NCI-H524 treated with DMSO at 0.1 percent for 48 hours (cell line): ENCODE measurements at places on chromosomes 5 and 9.

DNA sequence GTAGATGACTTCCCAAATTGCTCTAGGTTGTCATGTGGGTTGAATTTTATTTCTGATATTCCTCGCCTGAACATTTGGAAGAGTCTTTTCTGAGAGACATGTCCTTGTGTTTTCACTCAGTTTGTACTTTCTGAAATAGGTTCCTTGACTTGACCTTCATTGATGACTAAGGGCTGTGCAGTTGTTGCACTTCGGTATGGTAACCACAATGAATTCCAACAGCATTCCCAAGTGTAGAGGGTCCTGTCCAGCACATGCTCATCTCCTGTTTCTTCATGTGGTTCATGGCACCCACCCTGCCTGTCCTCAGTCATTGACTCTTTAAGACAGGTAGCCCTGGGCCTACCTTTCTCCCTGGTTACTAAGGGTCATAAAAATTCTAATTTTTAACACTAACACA, 527.8 kb downstream of the MTRR start:
- no peak for DNase-seq

DNA sequence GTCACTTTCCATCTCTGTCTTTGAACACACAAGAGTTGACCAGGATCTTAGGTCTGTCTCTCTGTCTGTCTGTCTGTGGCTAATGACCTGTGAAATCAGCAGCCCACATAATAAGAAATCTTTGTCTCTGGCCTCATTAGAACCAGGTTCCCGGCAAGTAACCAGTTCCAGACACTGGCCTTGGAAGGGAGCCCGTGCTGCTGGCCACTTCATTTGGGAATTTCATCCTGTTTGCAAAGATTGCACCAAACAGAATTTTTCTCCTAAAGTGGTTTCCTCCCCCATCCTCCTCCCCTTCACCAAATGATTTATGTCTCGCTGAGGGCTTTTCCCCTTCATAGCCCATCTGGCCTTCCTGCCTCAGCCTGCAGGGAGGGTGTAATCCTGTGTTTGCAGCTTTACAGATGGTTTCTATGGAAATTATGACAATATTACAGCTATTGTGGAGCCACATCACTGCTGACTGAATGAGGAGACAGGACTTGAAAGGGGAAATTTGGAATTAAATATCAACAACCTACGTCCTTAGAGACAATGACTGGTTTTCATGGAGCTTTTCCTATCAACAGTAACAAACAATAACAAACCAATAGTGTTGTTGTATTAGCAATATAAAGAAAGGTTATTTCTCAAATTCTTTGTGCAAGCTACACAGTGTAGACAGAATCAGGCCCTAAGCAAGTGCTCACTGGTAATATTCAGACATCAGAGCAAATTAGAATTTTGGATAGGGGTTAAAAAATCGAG, 25.7 kb downstream of the DPYSL3 start:
- peak; percentile 82 for DNase-seq

- no peak for DNase-seq
These were observed 156.6 kb downstream of the MPDZ start for GRCh38 chr9:13122756-13123369.

DNA sequence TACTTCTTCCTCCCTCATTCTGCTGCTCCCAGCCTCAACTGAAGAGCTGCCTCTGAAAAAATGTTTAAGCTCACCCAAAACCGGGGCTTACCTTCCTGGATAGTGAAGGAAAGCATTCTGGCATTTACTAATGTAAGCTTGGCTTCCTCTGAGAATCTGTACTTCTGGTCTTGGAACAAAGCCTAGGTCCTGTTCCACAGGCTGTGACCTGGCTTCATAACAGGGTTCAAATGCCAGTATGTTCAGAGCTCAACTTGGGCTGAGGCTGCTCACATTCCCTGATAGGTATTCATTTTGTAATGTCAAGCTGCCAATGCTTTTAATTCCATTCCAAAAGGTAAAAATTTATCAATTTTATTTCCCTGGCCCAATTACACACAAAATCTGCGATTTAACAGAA, 411.7 kb upstream of the KCNN2 start:
- DNase-seq, result no peak
